ENCODE measurements at places on chromosomes 2 and 18. TPM values are rescaled to one million over a fixed set of nuclear protein-coding genes. Genes with fewer than 3 reads are reported as not detected.

Gene GALNT14
- total RNA-seq, result 4.1 TPM

Gene KHK
- total RNA-seq, result 2.4 TPM

Gene CTLA4
- total RNA-seq, result not detected

Gene HAUS1
- total RNA-seq, result 37.3 TPM

Gene RSAD2
- not detected for total RNA-seq

Gene SPP2
- not detected for total RNA-seq

Gene CD28
- total RNA-seq, result not detected

Gene CTDP1
- 23.1 TPM for total RNA-seq

Gene FRZB
- total RNA-seq, result 47.3 TPM

GRCh38 chr2:112712903-112713584, 7.8 kb upstream of the NT5DC4 start:
- no peaks in the 10 kb centered on the region for H3K36me3 ChIP-seq
- peaks cover 3% of the 10 kb centered on the region for H3K27me3 ChIP-seq
- peak; percentile 77 for DNase-seq

GRCh38 chr2:57906152-57906732, 140.4 kb upstream of the VRK2 start:
- H3K4me3 ChIP-seq, result no peak overlapping the region
- no peaks in the 10 kb centered on the region for H3K4me1 ChIP-seq
- H3K27ac ChIP-seq, result no peak overlapping the region
- peaks cover 12% of the 10 kb centered on the region for H3K27me3 ChIP-seq

GRCh38 chr18:33579349-33580215, 1.6 kb downstream of the ASXL3 start:
- no peak overlapping the region for H3K27ac ChIP-seq
- H3K27me3 ChIP-seq, result peaks cover 5% of the 10 kb centered on the region
- no peak overlapping the region for H3K4me3 ChIP-seq
- no peaks in the 10 kb centered on the region for H3K36me3 ChIP-seq

GRCh38 chr18:63446266-63446665, 24.0 kb upstream of the VPS4B start:
- no peak for DNase-seq
- H3K4me1 ChIP-seq, result peaks cover 14% of the 10 kb centered on the region
- no peaks in the 10 kb centered on the region for H3K27me3 ChIP-seq
- no peaks in the 10 kb centered on the region for H3K36me3 ChIP-seq
- no peak overlapping the region for H3K27ac ChIP-seq

GRCh38 chr2:113192459-113193100, 18.8 kb downstream of the PSD4 start:
- peaks cover 17% of the 10 kb centered on the region for H3K27me3 ChIP-seq
- H3K36me3 ChIP-seq, result no peaks in the 10 kb centered on the region
- DNase-seq, result no peak
- H3K4me1 ChIP-seq, result no peaks in the 10 kb centered on the region

GRCh38 chr2:12363569-12363968, 353.2 kb upstream of the TRIB2 start:
- H3K27ac ChIP-seq, result no peak overlapping the region
- no peaks in the 10 kb centered on the region for H3K27me3 ChIP-seq
- peaks cover 2% of the 10 kb centered on the region for H3K4me1 ChIP-seq
- H3K36me3 ChIP-seq, result peaks cover 2% of the 10 kb centered on the region
- no peak for DNase-seq

DNA sequence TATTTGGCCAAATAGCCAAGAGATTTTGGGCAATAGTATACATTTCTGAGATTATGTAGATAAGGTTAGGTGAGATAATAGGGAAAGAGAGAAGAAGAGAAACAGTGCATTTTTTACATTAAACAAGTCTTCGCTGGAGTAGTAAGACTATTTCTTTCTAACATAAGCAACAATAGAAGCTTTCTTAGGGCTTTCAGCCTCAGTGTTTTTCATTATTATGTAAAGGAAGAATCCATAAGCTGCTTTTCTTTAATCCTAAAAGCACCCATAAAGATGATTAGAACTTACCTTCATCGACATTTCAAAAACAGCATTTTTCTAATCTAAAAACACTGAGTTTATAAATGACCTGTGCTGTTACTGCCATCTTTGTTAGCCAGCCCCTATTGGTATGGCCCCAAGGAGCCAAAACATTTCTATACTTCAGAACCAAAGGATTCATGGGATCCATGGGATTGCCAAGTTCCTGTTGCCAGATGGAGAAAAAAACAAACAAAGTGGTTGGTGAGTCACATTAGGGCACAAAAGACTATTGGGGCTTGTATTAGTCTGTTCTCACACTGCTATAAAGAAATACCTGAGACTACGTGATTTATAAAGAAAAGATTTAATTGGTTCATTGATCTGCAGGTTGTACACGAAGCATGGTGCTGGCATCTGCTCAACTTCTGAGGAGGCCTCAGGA, 88.2 kb downstream of the SCG2 start:
- no peak overlapping the region for H3K27ac ChIP-seq
- H3K27me3 ChIP-seq, result no peaks in the 10 kb centered on the region
- H3K36me3 ChIP-seq, result no peaks in the 10 kb centered on the region
- H3K4me3 ChIP-seq, result no peak overlapping the region

DNA sequence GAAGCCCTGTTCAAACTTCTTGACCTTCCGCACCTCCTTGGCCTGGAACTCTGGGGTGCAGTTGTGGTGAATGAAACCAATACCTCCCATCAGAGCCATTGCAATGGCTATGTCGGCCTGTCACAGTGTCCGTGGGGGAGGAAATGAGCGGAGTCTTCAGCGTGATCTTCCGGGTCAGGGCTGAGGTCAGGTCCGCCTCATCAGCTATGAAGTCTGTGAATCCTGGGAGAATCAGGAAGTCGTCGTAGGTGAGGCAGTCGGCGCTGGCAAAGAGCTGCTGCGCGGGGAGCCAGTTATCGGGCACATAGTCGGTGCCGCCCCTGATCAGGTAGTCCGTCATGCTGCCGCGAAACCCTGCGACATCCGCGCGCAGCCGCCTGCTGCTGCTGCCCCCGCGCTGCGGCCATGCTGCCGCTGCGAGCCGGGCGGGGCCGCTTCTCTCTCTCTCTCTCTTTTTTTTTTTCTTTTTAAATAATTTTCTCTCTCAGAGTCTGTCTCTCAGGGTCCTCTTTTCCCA, 154.1 kb upstream of the ZSWIM2 start:
- H3K4me1 ChIP-seq, result peaks cover 1% of the 10 kb centered on the region
- no peak overlapping the region for H3K27ac ChIP-seq
- no peaks in the 10 kb centered on the region for H3K36me3 ChIP-seq
- peak; percentile 73 for DNase-seq

GRCh38 chr2:17646838-17647701, 106.5 kb downstream of the SMC6 start:
- peaks cover 2% of the 10 kb centered on the region for H3K36me3 ChIP-seq
- H3K4me3 ChIP-seq, result no peak overlapping the region

- H3K4me1 ChIP-seq, result peaks cover 1% of the 10 kb centered on the region
- peaks cover 17% of the 10 kb centered on the region for H3K36me3 ChIP-seq
- no peak overlapping the region for H3K27ac ChIP-seq
- H3K27me3 ChIP-seq, result no peaks in the 10 kb centered on the region
- H3K4me3 ChIP-seq, result no peak overlapping the region
- DNase-seq, result no peak
These were observed 91.7 kb downstream of the AGPS start for GRCh38 chr2:177484180-177484795.

DNA sequence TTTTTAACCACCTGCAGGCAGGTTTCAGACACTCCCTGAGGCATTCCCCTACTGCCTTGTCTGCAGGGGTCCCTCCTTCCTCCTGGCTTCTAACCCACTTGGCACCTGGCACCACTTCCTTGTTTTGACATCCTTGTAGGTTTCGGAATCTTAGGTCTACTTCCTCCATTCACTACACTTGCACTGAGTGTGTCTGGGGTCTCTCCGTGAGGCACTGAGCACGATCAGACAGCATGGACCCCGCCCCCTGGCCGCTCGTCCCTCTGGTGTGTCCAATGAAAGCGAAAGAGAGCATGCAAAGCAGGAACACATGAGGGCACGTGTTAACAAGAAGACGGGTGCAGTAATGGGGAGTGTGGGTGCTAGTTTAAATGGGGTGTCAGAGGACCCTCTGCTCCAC, 63.8 kb downstream of the HAUS1 start:
- peaks cover 10% of the 10 kb centered on the region for H3K4me1 ChIP-seq
- H3K27ac ChIP-seq, result no peak overlapping the region
- no peaks in the 10 kb centered on the region for H3K27me3 ChIP-seq
- H3K36me3 ChIP-seq, result no peaks in the 10 kb centered on the region

- no peak for DNase-seq
- peaks cover 21% of the 10 kb centered on the region for H3K36me3 ChIP-seq
- H3K27me3 ChIP-seq, result no peaks in the 10 kb centered on the region
- H3K4me1 ChIP-seq, result no peaks in the 10 kb centered on the region
These were observed 71.1 kb downstream of the PIK3C3 start for GRCh38 chr18:42025974-42026625.

GRCh38 chr18:79766308-79766707, 31.4 kb upstream of the KCNG2 start:
- H3K4me3 ChIP-seq, result no peak overlapping the region
- no peaks in the 10 kb centered on the region for H3K4me1 ChIP-seq
- H3K36me3 ChIP-seq, result no peaks in the 10 kb centered on the region
- no peak for DNase-seq

DNA sequence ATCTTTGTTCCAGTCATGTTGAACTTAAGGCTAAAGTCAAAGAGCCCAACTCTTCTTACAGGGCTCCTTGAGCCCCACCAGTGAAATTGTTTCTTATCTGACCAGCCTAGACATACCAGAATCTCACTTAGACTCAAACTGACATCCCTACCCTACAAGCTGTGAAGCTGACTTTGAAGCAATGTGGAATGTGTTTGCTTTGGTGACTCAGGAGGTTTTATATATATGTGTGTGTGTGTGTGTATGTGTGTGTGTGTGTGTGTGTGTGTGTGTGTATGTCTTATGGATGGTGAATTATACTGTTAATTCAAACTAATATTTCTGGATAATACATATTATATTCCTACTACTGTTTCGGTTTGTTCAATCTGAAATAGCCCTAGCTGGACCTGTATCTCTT, 67.3 kb downstream of the CAMKMT start:
- H3K27me3 ChIP-seq, result no peaks in the 10 kb centered on the region
- peaks cover 3% of the 10 kb centered on the region for H3K4me1 ChIP-seq
- H3K36me3 ChIP-seq, result peaks cover 3% of the 10 kb centered on the region
- no peak overlapping the region for H3K27ac ChIP-seq

- no peaks in the 10 kb centered on the region for H3K36me3 ChIP-seq
- H3K4me1 ChIP-seq, result no peaks in the 10 kb centered on the region
- H3K27ac ChIP-seq, result no peak overlapping the region
- H3K27me3 ChIP-seq, result peaks cover 2% of the 10 kb centered on the region
- DNase-seq, result no peak
These were observed 1361.6 kb upstream of the CHAC2 start for GRCh38 chr2:52405980-52406379.

DNA sequence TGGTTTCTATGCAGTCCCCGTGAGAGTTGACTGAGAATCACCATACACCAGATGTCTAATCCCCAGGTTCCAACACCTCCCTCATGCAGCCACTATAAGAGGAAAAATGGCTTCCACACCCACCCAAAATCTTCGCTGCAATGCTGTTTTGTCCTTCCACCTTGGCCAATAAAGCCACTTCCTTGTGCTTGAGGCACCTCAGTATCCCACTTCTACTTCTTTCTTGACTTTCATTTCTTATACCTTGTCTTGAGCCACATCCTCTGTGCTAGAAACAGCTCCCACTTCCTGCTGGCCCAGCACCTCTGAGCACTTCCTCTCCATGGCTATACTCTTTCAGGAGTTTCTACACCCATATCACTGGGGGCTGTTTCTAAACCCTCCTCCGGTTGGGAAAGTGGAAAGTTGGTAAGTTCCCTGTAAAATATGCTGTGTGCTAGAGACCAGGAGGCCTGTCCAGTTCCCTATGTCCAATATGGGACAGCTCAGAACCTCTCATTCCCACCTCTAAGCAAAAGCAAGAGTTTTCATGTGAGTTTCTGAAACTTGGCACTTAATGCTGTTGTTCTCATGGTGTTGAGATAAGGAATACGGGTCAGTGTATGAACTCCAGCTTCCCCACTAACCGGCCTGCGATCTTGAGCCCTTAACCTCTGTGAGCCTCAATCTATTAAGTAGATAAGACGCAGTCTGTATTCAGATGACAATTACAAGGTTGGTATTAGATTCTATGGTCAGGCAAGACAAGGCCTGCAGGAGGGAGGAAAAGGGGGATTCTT, 209.1 kb upstream of the ID2 start:
- no peaks in the 10 kb centered on the region for H3K4me1 ChIP-seq
- peaks cover 9% of the 10 kb centered on the region for H3K27me3 ChIP-seq
- DNase-seq, result no peak
- H3K36me3 ChIP-seq, result no peaks in the 10 kb centered on the region
- no peak overlapping the region for H3K27ac ChIP-seq

- no peak overlapping the region for H3K4me3 ChIP-seq
- H3K4me1 ChIP-seq, result peaks cover 3% of the 10 kb centered on the region
- DNase-seq, result no peak
- peaks cover 4% of the 10 kb centered on the region for H3K36me3 ChIP-seq
- H3K27me3 ChIP-seq, result no peaks in the 10 kb centered on the region
These were observed 92.9 kb downstream of the DYSF start for GRCh38 chr2:71546275-71546638.

GRCh38 chr2:24452502-24452885, 38.6 kb upstream of the NCOA1 start:
- no peaks in the 10 kb centered on the region for H3K36me3 ChIP-seq
- no peak for DNase-seq
- H3K27ac ChIP-seq, result no peak overlapping the region
- no peaks in the 10 kb centered on the region for H3K27me3 ChIP-seq
- peaks cover 9% of the 10 kb centered on the region for H3K4me1 ChIP-seq
- H3K4me3 ChIP-seq, result no peak overlapping the region

DNA sequence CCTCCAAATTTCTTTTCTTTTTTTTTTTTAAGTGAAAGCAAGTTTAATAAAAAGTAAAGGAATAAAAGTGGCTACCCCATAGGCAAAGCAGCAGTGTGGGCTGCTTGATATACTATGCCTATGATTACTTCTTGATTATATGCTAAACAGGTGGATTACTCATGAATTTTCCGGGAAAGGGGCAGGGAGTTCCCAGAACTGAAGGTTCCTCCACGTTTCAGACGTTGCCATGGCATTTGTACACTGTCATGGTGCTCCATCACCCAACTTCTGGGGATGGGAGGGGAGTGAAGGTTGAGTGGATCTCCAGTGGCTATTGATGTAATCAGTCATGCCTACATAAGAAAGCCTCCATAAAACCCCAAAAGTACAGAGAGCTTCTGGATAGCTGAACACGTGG, 176.2 kb downstream of the CYP26B1 start:
- H3K4me3 ChIP-seq, result no peak overlapping the region
- no peak overlapping the region for H3K27ac ChIP-seq
- no peak for DNase-seq
- no peaks in the 10 kb centered on the region for H3K4me1 ChIP-seq
- H3K27me3 ChIP-seq, result peaks cover 81% of the 10 kb centered on the region

- no peak for DNase-seq
- peaks cover 19% of the 10 kb centered on the region for H3K4me1 ChIP-seq
- peaks cover 24% of the 10 kb centered on the region for H3K36me3 ChIP-seq
- H3K27ac ChIP-seq, result no peak overlapping the region
- no peak overlapping the region for H3K4me3 ChIP-seq
- H3K27me3 ChIP-seq, result no peaks in the 10 kb centered on the region
These were observed 93.6 kb upstream of the FAM117B start for GRCh38 chr2:202541137-202541536.

DNA sequence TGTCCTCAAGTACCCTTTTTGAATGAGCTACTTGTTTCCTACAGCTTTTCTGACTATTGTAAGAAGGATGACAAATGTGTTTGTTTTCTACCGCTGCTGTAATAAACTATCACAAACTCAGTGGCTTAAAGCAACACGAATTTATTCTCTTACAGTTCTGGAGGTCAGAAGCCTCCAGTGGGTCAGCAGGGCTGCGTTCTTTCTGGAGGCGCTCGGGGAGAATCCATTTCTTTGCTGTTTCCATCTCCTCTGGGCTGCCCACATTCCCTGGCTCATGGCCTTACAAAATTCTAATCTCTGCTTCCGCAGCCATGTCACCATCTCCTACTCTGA, 128.5 kb downstream of the SPP2 start:
- H3K27me3 ChIP-seq, result peaks cover 26% of the 10 kb centered on the region
- H3K4me3 ChIP-seq, result no peak overlapping the region
- no peaks in the 10 kb centered on the region for H3K36me3 ChIP-seq
- no peak for DNase-seq

Data from osteocyte (in vitro differentiated cells).